Pons (tissue), 1 donor: ENCODE measurements at places on chromosomes 12 and 14.

DNA sequence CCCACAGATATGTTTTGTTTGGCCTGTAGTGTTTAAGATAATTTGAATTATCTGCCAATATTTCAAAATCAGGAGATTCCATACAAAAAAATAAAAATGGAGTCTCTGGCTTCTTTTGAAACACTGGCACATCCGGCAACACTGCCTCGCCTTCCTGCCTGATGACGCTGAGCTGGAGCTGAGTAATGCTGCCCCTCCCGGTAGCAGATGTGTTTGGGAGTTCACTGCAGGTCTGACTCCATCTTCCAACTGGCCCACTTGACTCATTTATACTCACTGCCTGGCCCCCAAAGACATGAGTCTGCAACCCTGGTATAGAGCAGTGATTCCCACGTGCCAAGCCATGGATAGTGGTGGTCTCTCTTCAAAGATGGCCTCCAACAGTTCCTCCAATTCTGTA is 7.4 kb downstream of the CIT start:
- DNase-seq = no peak

- DNase-seq = no peak
These were observed 2.6 kb downstream of the DLGAP5 start for GRCh38 chr14:55188686-55189295.

- no peak for DNase-seq
These were observed 4.4 kb upstream of the ASIC1 start for GRCh38 chr12:50052964-50053363.

DNA sequence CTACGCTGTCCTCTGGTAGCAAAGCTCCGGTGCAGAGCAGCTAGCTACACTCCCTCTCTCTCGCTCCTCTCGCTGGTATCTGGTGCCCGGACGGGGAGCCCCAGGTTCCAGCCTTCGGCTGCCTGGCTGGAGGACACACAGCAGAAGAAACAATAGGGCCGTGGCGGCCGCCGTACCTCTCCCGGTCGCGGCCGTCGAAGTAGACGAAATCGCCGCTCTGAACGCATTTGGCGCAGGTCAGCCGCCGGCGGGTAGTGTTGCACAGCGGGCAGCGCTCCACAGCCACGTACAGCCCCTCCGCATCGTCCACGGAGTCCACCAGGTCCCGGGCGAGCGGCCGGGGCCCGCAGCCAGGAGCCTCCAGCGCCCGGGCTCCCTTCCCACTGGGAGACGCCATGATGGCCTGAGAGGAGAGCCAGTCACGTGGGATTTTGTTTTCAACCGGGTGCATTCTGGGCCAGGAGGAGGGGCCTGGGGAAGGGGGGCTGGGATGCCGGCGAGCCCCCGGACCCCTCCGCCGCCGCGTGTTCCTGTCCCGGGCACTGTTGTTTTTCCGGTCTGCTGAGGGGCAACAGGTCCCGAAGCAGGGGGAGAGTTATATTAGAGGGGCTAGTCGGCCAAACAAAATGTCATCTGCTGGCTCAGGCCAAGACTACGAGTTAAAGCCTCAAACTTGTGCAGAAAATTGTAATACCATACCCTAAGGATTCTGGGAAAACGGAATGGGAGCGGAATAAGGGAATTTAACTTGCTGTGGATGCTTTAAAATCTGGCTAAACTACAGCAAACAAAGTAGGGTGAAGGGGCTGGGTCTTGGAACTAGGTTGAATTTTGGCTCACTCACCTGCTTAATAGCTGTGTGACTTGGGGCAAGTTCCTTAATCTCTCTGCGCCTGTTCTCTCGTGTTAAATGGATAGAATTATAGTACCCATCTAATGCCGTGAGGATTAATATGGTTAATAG is at the start of gene ATG14:
ATG14 (minus strand) TSS at position 405 of the 964 bp plus-strand sequence; CDS start at position 397, 8 bp downstream.
- peak; percentile 90 for DNase-seq

DNA sequence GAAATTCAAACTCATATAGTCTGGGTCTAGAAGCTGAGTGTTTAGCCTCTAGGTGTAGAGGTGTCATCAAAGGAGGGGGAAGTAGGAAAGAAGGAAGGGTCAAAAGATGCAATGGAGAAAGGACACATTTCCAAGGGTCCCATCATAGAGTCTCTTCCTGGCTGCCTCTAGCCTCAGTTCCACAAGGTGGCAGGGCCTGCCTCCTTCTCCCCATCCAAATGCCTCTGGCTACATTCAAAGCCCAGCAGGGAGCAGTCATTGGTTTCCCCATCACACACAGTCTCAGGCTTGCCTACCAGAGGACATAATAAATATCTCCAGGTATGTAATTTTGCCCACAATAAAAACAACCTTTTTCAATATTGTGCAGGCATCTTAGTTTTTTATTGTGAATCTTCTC is 2.1 kb upstream of the CCT2 start:
- DNase-seq = no peak

GRCh38 chr12:94165138-94165537 is 16.8 kb downstream of the PLXNC1 start:
- DNase-seq = no peak

GRCh38 chr14:65132855-65133254 is 30.5 kb upstream of the MAX start:
- DNase-seq = no peak

DNA sequence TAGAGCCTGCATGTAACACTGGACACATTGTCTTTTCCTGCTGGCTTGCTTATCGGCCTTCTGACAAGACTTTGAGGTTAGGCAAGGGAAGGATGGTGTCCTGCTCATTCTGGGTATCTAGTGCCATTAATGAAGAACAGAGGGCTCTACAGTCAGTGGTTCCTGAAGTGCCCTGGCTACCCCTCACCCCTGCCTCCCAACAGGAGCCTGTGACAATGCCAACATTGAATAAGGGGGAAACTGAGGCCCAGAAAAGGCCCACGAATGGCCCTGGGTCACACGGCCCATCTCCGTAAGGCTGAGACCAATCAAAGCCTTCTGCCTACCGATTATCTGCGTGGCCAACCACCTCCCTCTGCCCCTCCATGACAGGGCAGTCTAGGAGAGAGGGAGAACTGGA is 2.1 kb downstream of the IFI27L2 start:
- DNase-seq = no peak

- DNase-seq = no peak
These were observed 101.2 kb upstream of the SLC16A7 start for GRCh38 chr12:59494617-59495016.

- DNase-seq = no peak
These were observed 51.0 kb downstream of the WDHD1 start for GRCh38 chr14:54975856-54976255.

DNA sequence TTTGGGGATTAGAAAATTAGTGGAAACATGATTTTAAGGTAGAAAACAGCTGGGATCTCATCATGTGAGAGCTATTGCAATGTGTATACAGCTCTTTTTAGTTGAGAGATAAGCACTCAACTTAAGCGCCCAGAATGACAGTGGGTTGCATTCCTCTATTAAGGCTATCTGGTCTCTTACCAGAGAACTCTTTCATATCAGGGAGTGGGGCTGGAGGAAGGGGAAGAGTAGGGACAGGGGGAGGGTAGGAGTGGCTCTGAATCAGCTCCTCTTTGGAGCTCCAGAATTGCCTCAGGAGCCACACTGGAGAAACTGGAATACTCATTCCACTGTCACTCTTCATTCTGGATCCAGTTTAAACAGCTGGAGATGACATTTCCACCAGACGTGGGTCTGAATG is 9.2 kb upstream of the PLEKHG3 start:
- no peak for DNase-seq

DNA sequence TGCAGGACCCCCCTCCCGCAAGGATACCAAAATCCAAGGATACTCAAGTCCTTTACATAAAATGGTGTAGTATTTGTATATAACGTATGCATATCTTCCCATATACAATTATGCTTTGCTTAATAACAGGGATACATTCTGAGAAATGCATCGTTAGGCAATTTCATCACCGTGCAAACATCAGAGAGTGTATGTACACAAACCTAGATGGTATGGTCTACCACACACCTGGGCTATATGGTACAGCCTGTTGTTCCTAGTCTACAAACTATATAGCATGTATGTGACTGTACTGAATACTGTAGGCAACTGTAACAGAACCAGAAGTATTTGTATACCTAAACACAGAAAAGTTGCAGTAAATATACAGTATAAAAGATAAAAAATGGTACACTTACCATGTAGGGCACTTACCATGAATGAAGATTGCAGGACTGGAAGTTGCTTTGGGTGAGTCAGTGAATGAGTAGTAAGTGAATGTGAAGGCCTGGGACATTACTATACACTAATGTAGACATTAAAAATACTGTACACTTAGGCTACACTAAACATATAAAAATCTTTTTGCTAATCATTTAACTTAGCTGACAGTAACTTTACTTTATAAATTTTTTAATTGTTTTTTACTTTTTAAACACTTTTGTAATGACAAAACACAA is 141.1 kb downstream of the SLC41A2 start:
- DNase-seq = no peak

GRCh38 chr12:8950221-8950527 is 729 bp upstream of the M6PR start:
- no peak for DNase-seq

DNA sequence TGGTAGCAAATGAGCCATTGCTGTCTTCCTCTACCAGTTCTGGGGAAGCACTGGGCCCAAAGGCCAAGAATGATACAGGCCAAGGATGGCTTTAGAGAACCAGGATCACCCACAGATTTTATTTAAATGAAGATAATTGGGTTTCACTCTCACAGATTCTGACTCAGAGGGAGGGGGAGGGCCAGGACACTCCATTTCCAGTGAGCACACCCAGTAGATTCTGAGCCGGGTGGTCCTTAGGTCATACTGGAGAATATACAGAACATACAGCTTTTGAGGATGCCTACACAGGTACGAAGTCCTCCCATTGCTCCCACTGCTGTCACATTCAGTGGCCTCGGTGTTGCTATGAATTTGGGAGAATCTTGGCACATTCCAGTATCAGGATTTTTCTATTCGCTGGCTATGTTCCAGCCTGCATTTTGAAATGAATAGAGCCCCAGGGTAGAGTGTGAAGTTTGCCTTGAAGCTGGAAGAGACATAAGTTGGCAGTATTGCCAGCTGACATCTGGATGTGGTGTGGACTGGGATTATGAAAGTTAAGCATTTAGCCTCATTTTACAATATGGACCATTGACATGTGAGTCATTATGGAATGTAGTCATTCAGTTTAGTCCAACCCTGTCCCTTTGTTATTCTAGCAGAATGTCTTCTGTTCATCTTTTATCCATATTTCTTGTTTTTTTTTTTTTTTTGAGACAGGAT is 45.8 kb upstream of the POC1B start:
- DNase-seq = no peak

- no peak for DNase-seq
These were observed 262.4 kb upstream of the PDE3A start for GRCh38 chr12:20105943-20106342.

- no peak for DNase-seq
These were observed 142.7 kb downstream of the SNAPC1 start for GRCh38 chr14:61904946-61905345.

DNA sequence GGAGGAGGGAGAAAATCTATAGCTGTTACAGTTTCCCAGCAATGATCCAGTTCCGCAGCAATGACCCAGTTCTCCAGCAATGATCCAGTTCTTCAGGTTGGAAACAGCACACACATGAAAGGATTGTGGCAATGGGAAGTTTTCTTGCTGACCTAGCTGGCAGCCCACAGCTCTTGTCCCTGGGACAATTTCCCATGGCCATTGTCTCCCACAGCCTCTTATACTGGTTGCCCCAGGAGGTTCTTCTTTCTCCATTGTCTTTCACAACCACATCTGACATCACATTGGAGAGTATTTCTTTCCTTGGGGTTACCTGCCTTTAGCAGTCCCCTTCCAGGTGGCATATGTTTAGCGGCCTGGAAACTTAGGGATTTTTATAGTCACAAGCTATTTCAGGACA is 209.8 kb upstream of the PLEKHG7 start:
- no peak for DNase-seq

DNA sequence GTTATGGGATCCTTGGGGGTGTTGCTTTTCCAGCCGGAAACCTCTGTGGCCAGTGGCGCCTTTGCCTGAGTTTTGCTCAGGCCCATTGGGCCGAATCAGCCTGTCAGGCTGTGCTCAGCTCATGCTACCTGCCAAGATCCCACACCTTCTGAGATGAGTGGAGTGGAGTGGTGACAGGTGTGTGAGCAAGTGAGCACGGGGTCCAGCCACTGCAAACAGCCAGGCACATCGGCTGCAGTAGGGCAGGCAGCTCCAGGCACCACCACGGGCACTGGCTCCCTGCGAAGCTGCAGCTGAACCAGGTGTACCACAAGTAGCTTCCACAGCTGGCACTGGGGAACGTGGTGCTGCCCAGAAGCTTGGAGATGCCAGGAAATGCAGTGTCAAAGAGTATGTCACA is 21.1 kb upstream of the WDR89 start:
- no peak for DNase-seq

- DNase-seq = no peak
These were observed 60.1 kb downstream of the ADCK1 start for GRCh38 chr14:77859934-77860570.

GRCh38 chr12:52235822-52236361 is 2.8 kb downstream of the KRT7 start:
- no peak for DNase-seq

- DNase-seq = no peak
These were observed 346.2 kb upstream of the PRICKLE1 start for GRCh38 chr12:42935756-42936155.

DNA sequence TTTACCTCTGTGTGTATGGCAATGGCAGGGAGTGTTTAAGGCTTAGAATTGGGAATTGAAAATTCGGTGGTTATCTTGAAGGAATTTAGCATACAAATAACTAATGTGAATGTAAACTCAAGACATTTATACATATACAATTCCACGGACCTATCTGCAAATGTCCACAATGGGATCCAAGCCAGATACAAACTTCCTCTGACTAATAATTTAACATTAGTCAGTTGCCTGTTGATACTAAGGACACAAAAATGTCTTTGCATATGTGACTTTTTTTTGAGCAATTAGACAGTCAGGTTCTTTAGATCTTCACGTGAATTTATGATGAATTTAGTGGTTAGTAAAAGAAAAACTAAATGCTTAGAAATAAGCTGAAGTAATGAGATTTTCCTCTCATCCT is 40.5 kb downstream of the ESR2 start:
- DNase-seq = no peak

DNA sequence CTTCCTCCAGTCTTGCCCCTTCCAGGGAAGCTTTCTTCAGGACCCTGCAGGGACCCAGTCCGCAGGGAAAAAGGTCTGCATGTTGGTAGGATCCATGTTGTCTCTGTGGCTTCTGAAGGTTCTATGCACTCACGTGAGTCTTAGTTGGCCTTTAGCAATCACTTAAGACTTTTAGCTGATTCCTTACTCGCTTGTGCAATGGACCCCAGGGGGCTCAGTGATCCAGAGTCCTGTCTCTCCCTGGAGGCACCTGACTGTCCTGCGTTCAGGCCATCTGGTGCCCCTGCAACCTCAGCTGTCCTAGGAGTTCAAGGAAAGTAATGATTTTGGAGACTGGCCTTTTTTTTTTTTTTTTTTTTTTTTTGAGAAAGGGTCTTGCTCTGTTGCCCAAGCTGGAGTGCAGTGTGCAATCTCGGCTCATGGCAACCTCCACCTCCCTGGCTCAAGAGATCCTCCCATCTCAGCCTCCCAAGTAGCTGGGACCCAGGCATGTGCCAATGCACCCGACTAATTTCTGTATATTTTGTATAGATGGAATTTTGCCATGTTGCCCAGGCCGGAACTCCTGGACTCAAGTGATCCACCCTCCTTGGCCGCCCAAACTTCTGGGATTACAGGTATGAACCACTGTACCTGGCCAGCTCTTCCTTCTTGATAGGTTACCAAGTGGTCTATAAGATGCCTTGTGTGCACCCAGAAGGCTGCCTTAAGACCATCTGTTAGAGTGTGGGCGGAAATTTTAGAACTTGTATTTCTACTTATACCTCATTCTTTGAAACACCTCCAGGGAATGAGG is 4.6 kb downstream of the IFI27L2 start:
- DNase-seq = no peak
